ENCODE measurements at places on chromosomes 3 and 15.

DNA sequence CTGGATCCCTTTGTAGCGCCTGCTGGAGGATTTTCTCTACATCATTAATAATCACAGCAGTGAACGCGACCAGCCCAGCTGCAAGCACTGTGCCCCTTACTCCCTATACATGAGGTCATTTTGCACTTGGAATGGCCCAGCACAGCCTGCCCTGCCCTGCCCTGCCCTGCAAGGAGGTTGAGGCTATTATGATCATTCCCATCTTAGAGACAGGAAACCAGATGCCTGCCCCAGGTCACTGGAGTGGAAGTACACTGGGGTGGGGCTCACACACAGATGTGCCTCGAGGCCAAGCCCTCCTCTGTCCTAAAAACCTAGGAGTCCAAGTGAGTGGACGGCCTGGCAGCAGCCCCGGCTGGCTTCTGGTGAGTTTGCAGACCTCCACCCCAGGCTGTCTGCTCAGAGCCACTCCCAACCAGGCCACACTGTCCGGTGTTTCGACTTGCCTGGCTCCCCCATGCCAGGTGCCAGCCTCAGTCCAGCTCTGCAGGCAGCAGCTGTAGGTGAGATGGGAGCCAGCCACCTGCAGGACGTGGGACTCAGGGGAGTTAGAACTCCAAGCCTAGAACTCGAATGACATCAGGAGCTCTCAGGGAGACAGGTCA is 30.4 kb upstream of the SEC61A1 start:
- DNase-seq: no peak

DNA sequence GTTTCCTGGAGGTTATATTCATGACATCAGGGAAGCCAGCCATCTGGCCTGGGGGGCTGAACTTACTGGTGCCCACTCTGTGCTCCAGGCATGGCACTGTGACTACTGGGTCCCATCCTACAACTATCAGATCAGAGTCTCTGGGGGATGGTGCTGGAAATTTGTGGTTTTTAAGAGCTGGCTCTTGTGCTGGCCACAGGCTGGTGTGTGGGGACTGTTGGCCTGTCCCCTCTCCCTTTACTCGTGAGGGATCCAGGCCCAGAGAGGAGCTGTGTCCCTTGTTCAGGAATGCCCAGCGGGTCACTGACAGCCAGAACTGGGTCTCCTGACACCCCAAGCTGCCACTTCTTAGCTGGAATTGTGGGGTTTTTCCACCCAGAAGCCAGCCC is 44.5 kb upstream of the SEC22A start:
- DNase-seq: no peak

GRCh38 chr3:101229681-101230080 is 90.7 kb downstream of the IMPG2 start:
- no peak for DNase-seq

DNA sequence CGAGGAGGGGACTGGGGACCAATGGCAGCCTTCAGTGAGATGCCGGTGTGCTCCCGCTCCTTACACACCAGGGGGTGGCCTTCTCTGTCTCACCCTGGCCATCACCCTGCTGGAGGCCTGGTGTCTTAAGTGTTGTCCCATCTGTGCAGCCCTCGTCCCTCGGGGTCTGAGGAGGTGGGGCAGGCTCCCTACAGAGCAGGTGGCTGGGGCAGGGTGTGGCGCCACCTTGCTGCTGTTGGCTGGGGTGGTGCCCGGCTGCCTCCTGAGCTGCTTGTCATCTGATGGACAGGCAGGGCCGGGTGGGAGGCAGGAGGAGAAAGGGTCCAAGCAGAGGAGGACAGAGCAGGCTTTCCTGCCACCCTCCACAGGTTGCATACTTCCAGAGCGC is 25.9 kb downstream of the PTPN23 start:
- no peak for DNase-seq

DNA sequence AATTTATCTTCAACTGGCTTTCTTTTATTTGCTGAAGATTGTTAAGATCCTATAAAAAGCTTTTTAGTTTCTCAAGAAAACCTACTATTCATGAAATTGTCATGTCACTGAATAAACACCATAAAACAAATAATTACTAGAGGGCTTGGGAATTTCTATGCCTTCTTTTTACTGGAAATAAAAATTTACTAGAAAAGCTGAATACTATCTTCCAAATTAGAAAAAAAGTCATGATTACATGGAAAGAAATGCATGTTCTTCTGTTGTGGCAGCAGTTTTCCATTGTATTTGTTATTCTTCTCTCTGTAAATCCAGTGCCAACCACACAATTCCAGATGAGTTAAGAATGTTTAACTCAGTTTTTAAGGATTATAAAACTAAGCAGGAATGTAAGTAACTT is 153.8 kb downstream of the RAP2B start:
- no peak for DNase-seq

GRCh38 chr3:72452745-72453144 is 395.5 kb downstream of the SHQ1 start:
- no peak for DNase-seq

GRCh38 chr3:33918126-33918756 is 119.8 kb downstream of the PDCD6IP start:
- DNase-seq: no peak

GRCh38 chr15:85404918-85405866 is 24.8 kb downstream of the AKAP13 start:
- DNase-seq: no peak

GRCh38 chr3:159189994-159190669 is 388.3 kb downstream of the MFSD1 start:
- no peak for DNase-seq

- DNase-seq: no peak
Observed at GRCh38 chr3:144466114-144466513, 494.5 kb downstream of the DIPK2A start.

All from activated naive CD4-positive, alpha-beta T cell treated with Interleukin-2 at 50 U/mL for 16 hours (primary cell).